ENCODE measurements at places on chromosomes 3 and 15. TPM values are rescaled to one million over a fixed set of nuclear protein-coding genes. Genes with fewer than 3 reads are reported as not detected.

The FBXW12 gene
- total RNA-seq: not detected

The PROK2 gene
- not detected for total RNA-seq

The SERPINI1 gene
- 2.4 TPM for total RNA-seq

The MKRN2 gene
- total RNA-seq: 25.0 TPM

The LCTL gene
- not detected for total RNA-seq
